ENCODE measurements at places on chromosomes 2 and 18.

GRCh38 chr2:195106681-195107380 is 550.2 kb upstream of the SLC39A10 start:
- no peak for DNase-seq

GRCh38 chr2:115084446-115084845 is 642.0 kb downstream of the DPP10 start:
- DNase-seq: no peak

DNA sequence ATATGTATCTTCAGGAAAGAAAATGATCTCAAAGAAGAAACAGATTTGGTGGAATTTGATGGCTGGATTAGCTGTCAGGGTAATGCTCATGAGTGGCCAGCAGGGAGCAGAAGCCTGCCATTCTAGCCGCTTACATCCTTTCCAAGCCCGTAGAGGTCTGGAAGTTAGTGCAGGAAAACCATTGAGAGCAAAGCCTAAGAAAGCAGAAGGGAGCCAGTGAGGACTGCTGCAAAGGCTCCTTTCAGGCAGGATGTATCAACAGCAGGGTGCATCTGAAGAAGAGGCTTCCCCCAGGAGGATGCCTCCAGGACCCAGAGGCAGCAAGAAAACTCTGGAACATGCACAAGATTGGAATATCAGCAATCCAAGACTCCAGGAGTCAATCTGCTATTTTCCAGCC is 22.9 kb upstream of the LBH start:
- peak; percentile 21 for DNase-seq

GRCh38 chr18:70374154-70374553 is 85.3 kb downstream of the SOCS6 start:
- no peak for DNase-seq

DNA sequence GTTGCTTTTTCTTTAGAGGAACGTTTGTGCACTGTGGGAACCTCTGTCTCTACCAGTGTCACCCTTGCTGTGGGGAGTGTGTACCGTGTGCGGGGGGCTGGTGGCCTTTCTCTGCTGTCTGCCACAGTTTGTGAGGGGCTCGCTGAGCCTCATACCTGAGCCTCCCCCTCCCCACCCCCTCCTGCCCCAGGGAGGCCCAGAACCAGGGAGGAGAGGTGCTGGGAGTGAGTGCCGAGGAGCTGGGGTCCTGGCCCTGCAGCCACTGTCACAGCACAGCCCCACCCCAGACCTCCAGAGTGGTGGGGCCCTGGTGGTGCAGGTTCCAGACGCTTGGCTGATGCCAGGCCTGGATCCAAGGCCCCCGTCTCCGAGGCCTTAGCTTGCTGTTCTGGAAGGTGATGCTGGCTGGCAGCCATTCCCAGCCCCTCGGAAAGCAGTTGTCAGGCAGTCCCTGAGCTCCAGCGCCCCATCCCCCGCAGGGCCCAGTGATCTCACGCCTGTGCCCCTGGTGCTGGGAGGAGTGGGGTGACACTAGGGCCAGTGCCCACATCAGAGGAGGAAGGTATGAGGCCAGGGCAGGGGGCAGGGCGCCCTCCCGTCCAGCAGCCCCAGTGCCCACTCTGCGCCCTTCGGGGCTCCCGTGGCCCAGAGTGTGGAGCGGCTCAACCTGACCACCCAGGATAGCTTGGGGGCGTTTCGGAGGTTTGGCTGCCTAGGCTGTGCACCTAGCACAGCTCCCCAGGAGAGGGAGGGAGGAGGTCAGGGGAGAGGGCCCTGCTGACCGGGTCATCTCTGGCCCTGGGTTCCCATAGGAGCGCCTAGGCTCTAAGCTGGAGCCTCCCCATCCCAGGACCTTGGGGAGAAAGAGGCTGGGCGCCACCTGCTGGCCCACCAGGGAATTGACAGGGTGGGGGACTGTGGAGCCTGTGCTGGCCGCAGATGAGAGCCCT is 53.0 kb upstream of the ALPP start:
- no peak for DNase-seq

GRCh38 chr2:127029350-127030051 is 77.5 kb downstream of the BIN1 start:
- DNase-seq: no peak

DNA sequence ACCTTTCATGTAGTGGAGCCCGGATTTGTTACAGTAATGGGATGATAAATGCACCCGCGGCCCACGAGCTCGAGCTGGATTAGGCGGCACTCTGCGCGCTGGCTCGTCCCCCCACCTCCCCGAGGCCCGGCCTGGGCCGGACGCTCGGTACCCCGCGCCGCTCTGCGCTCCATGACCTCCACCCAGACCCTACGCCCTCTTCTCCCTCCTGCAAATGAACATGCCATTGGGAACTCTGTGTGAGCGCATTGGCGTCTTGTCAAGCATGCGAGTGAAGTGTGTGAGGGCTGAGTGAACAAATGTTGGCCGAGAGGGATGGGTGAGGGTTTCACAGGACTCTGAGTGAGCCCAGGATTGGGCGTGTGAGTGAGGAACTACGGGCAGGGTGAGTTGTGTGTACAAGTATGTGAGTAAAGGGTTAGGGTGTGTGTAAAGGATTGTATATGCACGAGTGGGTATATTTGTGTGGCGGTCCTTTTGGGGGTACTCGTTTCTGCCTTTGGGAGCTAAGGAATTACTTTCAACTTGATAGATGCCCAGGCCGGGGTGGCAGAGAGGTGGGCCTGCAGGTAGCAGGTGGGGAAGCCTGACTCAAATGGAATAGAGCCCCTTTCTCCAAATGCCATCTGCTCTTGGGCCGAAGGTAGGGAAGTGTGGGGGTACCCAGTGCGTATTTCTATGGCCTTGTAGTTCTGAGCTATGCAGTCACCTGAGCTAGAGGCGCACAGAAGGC is 2.9 kb upstream of the EN1 start:
- no peak for DNase-seq

Data from NCI-H187 treated with DMSO at 0.1 percent for 48 hours (cell line).